Activated naive CD8-positive, alpha-beta T cell treated with anti-CD3 and anti-CD28 coated beads, Interleukin-2, amount 50 U/mL, for 24 hours (primary cell): ENCODE measurements at places on chromosomes 5 and 9.

GRCh38 chr5:137341831-137342230, 157.3 kb downstream of the SPOCK1 start:
- no peaks in the 10 kb centered on the region for H3K36me3 ChIP-seq
- H3K27me3 ChIP-seq = no peaks in the 10 kb centered on the region
- no peaks in the 10 kb centered on the region for H3K4me1 ChIP-seq
- DNase-seq = no peak

GRCh38 chr5:55232985-55233928, at the start of gene CCNO:
Gene CCNO, minus strand, starts transcription at chr5:55233608. Its CDS starts 85 bp downstream, at chr5:55233523.
- peak within 1 kb of the TSS; percentile 53 for H3K27ac ChIP-seq
- peak; percentile 67 for DNase-seq
- no peaks in the 10 kb centered on the region for H3K36me3 ChIP-seq
- peaks cover 27% of the 10 kb centered on the region for H3K4me1 ChIP-seq

GRCh38 chr5:78756858-78757257, 108.3 kb upstream of the LHFPL2 start:
- peaks cover 28% of the 10 kb centered on the region for H3K4me1 ChIP-seq
- no peak for DNase-seq
- H3K4me3 ChIP-seq = no peak overlapping the region
- H3K27ac ChIP-seq = no peak overlapping the region
- no peaks in the 10 kb centered on the region for H3K27me3 ChIP-seq
- H3K36me3 ChIP-seq = no peaks in the 10 kb centered on the region

DNA sequence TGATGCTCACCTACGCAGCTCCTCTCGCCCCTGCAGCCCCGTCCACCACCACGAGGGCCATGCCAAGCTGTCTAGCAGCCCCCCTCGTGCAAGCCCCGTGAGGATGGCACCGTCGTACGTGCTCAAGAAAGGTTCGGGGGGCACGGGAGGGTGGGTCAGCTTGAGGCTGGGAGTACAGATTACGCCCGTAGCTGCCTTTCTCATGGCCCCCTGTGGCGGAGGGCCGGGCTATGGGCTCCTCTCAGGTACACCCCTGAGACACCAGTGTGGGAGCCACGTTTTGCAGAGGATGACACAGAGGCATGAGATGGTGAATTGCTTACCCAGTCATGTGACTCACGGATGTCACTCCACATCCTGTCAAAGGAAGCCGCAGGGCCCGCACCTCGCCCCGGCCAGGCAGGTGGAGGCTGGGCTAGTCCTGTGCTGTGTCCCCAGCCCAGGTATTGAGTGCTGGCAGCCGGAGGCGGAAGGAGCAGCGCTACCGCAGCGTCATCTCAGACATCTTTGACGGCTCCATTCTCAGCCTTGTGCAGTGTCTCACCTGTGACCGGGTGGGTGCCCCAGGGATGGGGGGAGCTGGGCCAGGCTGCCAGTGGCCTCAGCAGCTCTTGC, 33.7 kb downstream of the USP20 start:
- peaks cover 17% of the 10 kb centered on the region for H3K36me3 ChIP-seq
- H3K27ac ChIP-seq = peak overlapping the region; percentile 86
- peaks cover 62% of the 10 kb centered on the region for H3K4me1 ChIP-seq
- DNase-seq = peak; percentile 78
- peak overlapping the region; percentile 60 for H3K4me3 ChIP-seq

- H3K27ac ChIP-seq = no peak overlapping the region
- H3K4me1 ChIP-seq = no peaks in the 10 kb centered on the region
- no peak overlapping the region for H3K4me3 ChIP-seq
- DNase-seq = no peak
These were observed 605.0 kb downstream of the MTRR start for GRCh38 chr5:8473827-8474568.

GRCh38 chr5:36820900-36821299, 55.7 kb upstream of the NIPBL start:
- H3K4me1 ChIP-seq = no peaks in the 10 kb centered on the region
- H3K4me3 ChIP-seq = no peak overlapping the region
- H3K36me3 ChIP-seq = no peaks in the 10 kb centered on the region
- DNase-seq = no peak
- peaks cover 27% of the 10 kb centered on the region for H3K27me3 ChIP-seq
- no peak overlapping the region for H3K27ac ChIP-seq

DNA sequence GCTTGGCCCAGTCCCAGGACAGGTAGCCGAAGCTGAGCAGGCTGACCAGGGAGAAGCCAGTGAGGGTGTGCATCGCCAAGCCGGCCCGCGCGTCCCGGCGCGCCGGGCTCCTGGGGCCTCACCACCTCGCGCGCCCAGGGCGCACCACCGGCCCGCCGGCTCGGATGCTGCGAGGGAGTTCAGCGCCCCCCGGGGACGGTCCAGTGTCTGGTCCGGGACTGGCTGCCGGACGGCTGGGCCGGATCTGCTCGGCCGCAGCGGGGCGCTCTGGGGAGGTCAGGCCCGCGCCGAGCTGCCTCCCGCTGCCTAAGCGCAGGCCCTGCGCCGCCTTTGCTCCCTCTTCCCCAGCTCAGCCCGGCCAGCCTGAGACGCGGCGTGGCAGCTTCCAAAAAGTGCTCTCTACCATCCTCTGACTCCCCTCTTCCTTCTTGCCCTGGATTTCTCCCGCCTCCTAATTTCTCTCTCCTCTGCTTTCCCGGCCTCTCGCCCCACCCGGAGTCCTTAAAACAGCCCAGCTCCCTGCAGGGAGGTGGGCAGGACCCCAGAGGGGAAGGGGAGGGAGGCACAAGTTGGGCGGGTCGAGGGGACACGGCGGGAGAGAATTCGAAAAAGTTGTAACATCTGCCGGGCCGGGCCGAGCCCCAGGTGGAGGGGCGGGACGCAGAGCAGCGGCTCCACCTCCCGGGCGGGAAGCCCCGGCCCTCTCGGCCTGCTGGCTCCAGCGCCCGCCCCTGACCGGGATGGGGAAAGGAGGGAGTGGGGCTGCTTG, at the start of gene ARSI:
ARSI (minus strand) TSS at position 605 of the 769 bp plus-strand sequence; CDS start at position 73, 532 bp downstream.
- no peak within 1 kb of the TSS for H3K27ac ChIP-seq
- peaks cover 31% of the 10 kb centered on the region for H3K27me3 ChIP-seq
- DNase-seq = no peak
- H3K4me3 ChIP-seq = no peak within 1 kb of the TSS
- H3K4me1 ChIP-seq = no peaks in the 10 kb centered on the region
- H3K36me3 ChIP-seq = no peaks in the 10 kb centered on the region

DNA sequence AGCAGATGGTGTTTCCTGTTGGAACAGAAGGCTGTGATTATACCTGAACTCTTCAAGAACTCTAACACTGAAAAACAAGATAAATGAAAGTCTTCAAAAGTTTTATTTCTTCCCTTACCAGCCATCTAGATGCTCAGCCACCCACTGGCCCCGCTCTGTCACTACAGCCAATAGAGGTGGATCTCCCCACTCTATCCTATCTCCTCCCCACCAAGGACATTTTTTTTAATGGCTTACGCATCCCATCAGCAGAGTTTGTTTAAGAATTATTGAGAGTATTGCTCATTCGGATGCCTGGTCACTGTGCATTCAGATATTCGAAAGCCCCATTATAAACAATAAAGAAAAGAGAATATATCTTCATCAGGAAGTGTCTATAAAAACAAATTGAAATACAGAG, 159.4 kb downstream of the RASEF start:
- H3K27ac ChIP-seq = no peak overlapping the region
- no peak for DNase-seq
- no peaks in the 10 kb centered on the region for H3K4me1 ChIP-seq
- no peak overlapping the region for H3K4me3 ChIP-seq
- no peaks in the 10 kb centered on the region for H3K36me3 ChIP-seq

- no peak overlapping the region for H3K27ac ChIP-seq
- H3K4me3 ChIP-seq = no peak overlapping the region
- no peak for DNase-seq
- peaks cover 38% of the 10 kb centered on the region for H3K27me3 ChIP-seq
- no peaks in the 10 kb centered on the region for H3K4me1 ChIP-seq
These were observed 450.0 kb downstream of the GADD45G start for GRCh38 chr9:90054810-90055209.

DNA sequence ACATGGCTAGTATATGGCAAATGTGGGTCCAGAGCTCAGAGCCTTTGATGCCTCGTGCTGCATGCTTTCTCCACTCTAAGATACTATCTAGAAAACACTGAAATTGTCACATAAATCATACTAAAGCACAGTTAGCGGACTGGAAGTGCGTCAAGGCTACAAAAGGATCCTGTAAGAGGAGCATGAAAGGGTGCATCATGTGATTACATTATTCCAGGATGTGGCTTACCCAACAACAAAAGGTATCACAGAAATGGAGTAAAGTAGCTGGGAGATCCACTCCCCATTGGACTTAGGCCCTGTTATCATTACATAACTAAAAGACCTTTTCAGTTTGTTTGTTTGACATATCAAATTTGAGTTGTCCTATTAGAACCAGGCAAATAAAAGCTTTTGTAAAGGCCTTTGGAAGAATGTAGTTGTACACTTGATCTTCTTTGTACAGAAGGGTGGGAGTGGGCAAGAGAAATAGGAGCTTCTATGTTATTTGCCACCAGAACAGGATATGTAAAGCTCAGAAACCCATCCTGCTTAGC, 6.9 kb downstream of the SLC31A1 start:
- no peak overlapping the region for H3K4me3 ChIP-seq
- H3K27me3 ChIP-seq = no peaks in the 10 kb centered on the region
- peaks cover 7% of the 10 kb centered on the region for H3K36me3 ChIP-seq
- peaks cover 22% of the 10 kb centered on the region for H3K4me1 ChIP-seq
- H3K27ac ChIP-seq = no peak overlapping the region
- no peak for DNase-seq

- no peak overlapping the region for H3K4me3 ChIP-seq
- peaks cover 20% of the 10 kb centered on the region for H3K4me1 ChIP-seq
- no peak for DNase-seq
- H3K27ac ChIP-seq = no peak overlapping the region
- no peaks in the 10 kb centered on the region for H3K36me3 ChIP-seq
- no peaks in the 10 kb centered on the region for H3K27me3 ChIP-seq
These were observed 113.3 kb upstream of the SPATA31D4 start for GRCh38 chr9:81814794-81815464.

GRCh38 chr9:17878810-17879370, 300.0 kb downstream of the SH3GL2 start:
- no peaks in the 10 kb centered on the region for H3K4me1 ChIP-seq
- no peak overlapping the region for H3K27ac ChIP-seq
- no peaks in the 10 kb centered on the region for H3K27me3 ChIP-seq
- no peak overlapping the region for H3K4me3 ChIP-seq
- DNase-seq = no peak

- no peaks in the 10 kb centered on the region for H3K4me1 ChIP-seq
- DNase-seq = no peak
- H3K4me3 ChIP-seq = no peak overlapping the region
- no peak overlapping the region for H3K27ac ChIP-seq
- peaks cover 3% of the 10 kb centered on the region for H3K27me3 ChIP-seq
- H3K36me3 ChIP-seq = no peaks in the 10 kb centered on the region
These were observed 43.3 kb upstream of the SLCO6A1 start for GRCh38 chr5:102542057-102542456.

GRCh38 chr9:33147416-33148169, 19.5 kb downstream of the B4GALT1 start:
- H3K4me1 ChIP-seq = peaks cover 88% of the 10 kb centered on the region
- no peak for DNase-seq
- H3K27ac ChIP-seq = no peak overlapping the region
- H3K36me3 ChIP-seq = peaks cover 15% of the 10 kb centered on the region
- no peak overlapping the region for H3K4me3 ChIP-seq

- no peaks in the 10 kb centered on the region for H3K27me3 ChIP-seq
- no peak overlapping the region for H3K27ac ChIP-seq
- no peak overlapping the region for H3K4me3 ChIP-seq
- peak; percentile 10 for DNase-seq
- H3K36me3 ChIP-seq = peaks cover 15% of the 10 kb centered on the region
- no peaks in the 10 kb centered on the region for H3K4me1 ChIP-seq
These were observed 85.2 kb downstream of the ARSB start for GRCh38 chr5:78899922-78900362.

DNA sequence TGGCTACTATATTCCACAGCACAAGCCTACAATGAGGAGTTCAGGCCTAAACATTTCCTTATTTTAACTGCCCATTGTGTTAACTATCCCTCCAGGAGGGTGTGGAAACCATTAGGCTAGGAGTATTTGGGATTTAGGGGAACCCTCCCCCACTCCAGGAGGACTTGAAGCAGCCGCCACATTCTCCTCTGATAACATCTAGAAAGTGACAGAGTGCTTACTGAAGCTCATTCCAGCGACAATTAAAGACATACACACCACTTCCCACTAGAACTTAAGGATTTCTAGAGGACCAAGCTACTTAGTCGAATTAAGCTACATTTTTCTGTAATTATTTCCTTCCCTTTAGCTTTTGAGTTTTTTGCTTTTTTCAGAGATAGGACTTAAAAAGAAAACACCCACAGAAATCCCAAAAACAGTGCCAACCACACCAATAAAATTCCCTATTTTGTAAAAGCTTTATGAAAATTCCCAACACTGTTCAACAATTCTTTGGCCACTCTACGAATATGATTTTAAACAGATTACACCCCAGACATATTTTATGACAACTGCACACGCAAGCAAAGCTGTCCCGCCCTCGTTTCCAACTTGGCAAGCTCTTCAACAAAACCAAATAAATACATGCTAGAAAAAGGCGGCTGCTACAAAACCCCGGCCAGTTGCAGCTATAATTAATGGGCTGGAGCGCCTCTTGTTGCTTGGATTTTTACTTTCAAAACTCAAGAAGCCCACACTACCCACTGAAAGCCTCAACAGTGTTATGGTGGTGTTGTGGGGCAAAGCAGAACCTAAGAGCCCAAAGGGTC, 4.5 kb downstream of the ROR2 start:
- no peak overlapping the region for H3K27ac ChIP-seq
- H3K36me3 ChIP-seq = no peaks in the 10 kb centered on the region
- H3K4me1 ChIP-seq = peaks cover 2% of the 10 kb centered on the region
- DNase-seq = no peak
- no peak overlapping the region for H3K4me3 ChIP-seq

DNA sequence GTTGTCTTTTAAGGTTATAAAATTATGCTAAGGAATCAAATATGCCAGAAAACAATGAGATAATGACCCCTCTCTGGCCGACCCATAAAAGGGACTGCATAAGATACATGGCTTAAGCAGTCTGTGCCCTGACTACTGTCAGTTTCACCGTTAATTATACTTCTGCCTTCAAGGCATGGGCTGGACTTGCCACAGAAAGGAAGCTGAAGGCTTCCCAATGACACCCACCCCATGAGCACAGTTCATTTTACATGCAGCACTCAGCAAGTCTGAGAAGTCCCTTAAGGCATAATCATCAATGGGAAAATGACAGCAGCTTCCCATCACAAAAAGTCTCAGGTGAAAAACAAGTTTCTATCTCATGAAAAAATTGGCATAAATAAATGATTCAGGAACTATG, 175.6 kb downstream of the GLIS3 start:
- no peak overlapping the region for H3K4me3 ChIP-seq
- H3K27ac ChIP-seq = no peak overlapping the region
- DNase-seq = no peak
- H3K36me3 ChIP-seq = no peaks in the 10 kb centered on the region

GRCh38 chr5:73994963-73995362, 369.0 kb downstream of the ARHGEF28 start:
- H3K27ac ChIP-seq = no peak overlapping the region
- H3K36me3 ChIP-seq = no peaks in the 10 kb centered on the region
- H3K27me3 ChIP-seq = peaks cover 2% of the 10 kb centered on the region
- H3K4me1 ChIP-seq = no peaks in the 10 kb centered on the region
- DNase-seq = no peak
